ENCODE measurements at places on chromosomes 13 and 19. TPM values are rescaled to one million over a fixed set of nuclear protein-coding genes. Genes with fewer than 3 reads are reported as not detected.

The CBY2 gene
- total RNA-seq: not detected

The NLRP11 gene
- not detected for total RNA-seq

The ZNF382 gene
- total RNA-seq: 6.8 TPM

The PTH2 gene
- not detected for total RNA-seq

The CYP2A7 gene
- total RNA-seq: not detected

The STOML3 gene
- not detected for total RNA-seq

Data from uterine smooth muscle cell (primary cell).